ENCODE measurements at places on chromosomes 1 and 21. TPM values are rescaled to one million over a fixed set of nuclear protein-coding genes. Genes with fewer than 3 reads are reported as not detected.

Gene LEPR
- total RNA-seq = 3.1 TPM

Gene ELF3
- 101 TPM for total RNA-seq

Gene F13B
- not detected for total RNA-seq

Gene NPL
- total RNA-seq = 1.2 TPM

Gene CYP4A22
- not detected for total RNA-seq

Gene OR2AK2
- total RNA-seq = not detected

Gene SPATA45
- total RNA-seq = 0.42 TPM

Gene TAL1
- total RNA-seq = 0.02 TPM

Gene MFAP2
- 1.3 TPM for total RNA-seq

Gene WNT3A
- 0.05 TPM for total RNA-seq

Gene C21orf58
- 4.5 TPM for total RNA-seq

Gene TMPRSS3
- total RNA-seq = 0.09 TPM

Gene STIL
- 10.9 TPM for total RNA-seq

Gene PDZK1IP1
- total RNA-seq = 7.1 TPM

Gene CRYAA
- total RNA-seq = 0.18 TPM

Gene SLAMF9
- 0.43 TPM for total RNA-seq

Gene TPTE
- total RNA-seq = not detected

Gene OR2T2
- total RNA-seq = not detected

Gene PADI2
- 1.4 TPM for total RNA-seq

Gene NUP210L
- 0.06 TPM for total RNA-seq

Gene NHLH1
- total RNA-seq = 0.33 TPM

Gene KCNAB2
- total RNA-seq = 8.5 TPM

Gene TSPAN2
- 0.69 TPM for total RNA-seq

Gene C1orf56
- total RNA-seq = 5.6 TPM

Gene DPT
- total RNA-seq = not detected

Gene SYT14
- total RNA-seq = 0.06 TPM

Gene OLFML2B
- total RNA-seq = 0.33 TPM

Gene G0S2
- 3.5 TPM for total RNA-seq

Gene CASQ1
- not detected for total RNA-seq

Gene TSPEAR
- total RNA-seq = not detected

Gene RGS5
- 1.5 TPM for total RNA-seq

Gene ARHGEF10L
- total RNA-seq = 5.8 TPM

Gene TRABD2B
- 4.7 TPM for total RNA-seq

Gene OR2T33
- not detected for total RNA-seq

Gene PTGFR
- not detected for total RNA-seq

Gene TRNP1
- 282 TPM for total RNA-seq

Gene PLA2G2F
- not detected for total RNA-seq

Gene RIPPLY3
- 0.55 TPM for total RNA-seq

Gene RIPK4
- 20.0 TPM for total RNA-seq

Gene ICOSLG
- total RNA-seq = 4.8 TPM

Gene TMEM51
- total RNA-seq = 26.4 TPM

Gene ARTN
- total RNA-seq = 0.10 TPM

Gene HTR6
- 0.19 TPM for total RNA-seq

Gene TMEM200B
- 0.05 TPM for total RNA-seq

Gene CD34
- total RNA-seq = not detected

Gene ZMYND12
- 0.39 TPM for total RNA-seq

Gene AQP10
- total RNA-seq = not detected

Gene RBM11
- not detected for total RNA-seq

Gene PEX11B
- 39.8 TPM for total RNA-seq

Gene PRDM16
- total RNA-seq = 0.28 TPM

Gene C4BPA
- 0.67 TPM for total RNA-seq

Gene HSD17B7
- total RNA-seq = 7.1 TPM

Gene S100A3
- 123 TPM for total RNA-seq

Measured in A549 treated with dexamethasone at 1 μM for 4 hours (cell line).